Hepatic stellate cell (primary cell): ENCODE measurements at places on chromosomes 3 and 15.

DNA sequence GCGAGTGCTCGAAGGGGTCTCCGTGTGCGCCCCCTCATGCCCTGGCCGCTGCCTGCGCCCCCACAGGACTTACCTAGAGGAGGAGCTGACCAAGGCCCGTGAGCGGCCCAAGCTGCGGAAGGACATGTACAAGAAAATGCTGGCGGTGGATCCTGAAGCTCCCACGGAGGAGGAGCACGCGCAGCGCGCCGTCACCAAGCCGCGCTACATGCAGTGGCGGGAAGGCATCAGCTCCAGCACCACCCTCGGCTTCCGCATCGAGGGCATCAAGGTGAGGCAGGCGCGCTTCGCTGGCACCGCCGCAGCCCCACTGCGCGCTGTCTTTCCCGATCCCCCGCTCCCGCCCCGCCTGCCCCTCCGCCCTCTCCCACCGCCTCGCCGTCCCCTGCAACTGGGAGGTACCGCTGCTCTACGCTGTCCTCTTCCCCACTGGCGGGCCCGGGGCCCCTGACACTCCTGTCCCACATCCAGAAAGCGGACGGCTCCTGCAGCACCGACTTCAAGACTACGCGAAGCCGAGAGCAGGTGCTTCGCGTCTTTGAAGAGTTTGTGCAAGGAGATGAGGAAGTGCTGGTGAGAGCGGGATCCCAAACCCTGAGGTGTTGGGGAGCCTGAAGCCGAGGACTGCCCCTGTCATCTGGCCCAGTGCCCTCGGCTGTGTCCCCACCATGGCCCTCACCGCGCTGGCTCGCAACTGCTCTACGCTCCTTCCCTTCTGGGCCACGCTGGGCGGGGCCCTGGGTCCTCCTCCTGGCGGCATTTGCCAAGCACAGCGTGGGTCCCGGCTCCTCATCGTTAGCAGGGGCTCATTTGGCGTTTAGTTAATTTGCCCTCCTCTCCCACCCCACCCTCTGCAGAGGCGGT is 8.5 kb downstream of the ITPKA start:
- no peak for DNase-seq

- no peak for DNase-seq
Observed at GRCh38 chr3:38843898-38844297, 27.9 kb upstream of the SCN10A start.

GRCh38 chr3:37852097-37852496 is 9.6 kb upstream of the CTDSPL start:
- no peak for DNase-seq

DNA sequence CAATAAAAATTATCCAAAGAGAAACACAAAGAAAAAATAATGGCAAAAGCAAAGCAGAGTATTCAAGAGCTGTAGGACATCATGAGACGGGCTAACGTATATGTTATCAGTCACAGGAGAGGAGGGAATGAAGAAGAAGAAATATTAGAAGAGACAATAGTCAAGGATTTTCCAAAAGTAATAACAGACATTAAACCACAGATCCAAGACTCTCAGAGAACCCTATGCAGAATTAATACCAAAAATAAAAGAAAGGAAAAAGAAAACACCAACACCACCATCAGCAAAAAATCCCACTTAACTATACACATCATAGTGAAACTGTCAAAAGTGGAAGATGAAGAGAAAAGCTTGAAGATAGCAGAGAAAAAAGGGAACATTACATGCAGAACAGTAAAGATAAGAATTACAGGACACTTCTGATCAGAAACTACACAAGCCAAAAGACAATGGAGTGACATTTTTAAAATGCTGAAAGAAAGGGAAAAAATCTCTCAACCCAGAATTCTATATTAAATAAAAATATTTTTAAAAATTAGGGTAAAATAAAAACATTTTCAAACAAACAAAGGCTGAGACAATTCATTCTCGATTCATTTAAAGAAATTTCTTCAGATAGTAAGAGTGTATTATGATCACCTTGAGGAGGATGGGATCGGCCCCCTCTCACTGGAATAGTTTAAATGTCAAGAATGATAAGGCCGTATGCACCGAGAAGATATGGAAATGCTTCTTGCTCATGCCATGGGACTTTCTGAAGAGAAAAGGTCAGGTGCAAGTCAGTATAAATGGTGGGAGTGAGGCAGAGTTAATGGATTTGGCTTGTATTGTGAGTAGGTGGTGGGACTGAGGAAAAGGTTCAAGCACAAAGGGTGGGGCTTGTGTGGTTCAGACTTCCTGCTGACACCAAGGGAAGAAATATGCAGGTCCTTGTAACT is 28.5 kb downstream of the TM2D3 start:
- no peak for DNase-seq

- DNase-seq = no peak
Observed at GRCh38 chr15:41543521-41543870, 561 bp downstream of the RPAP1 start.

GRCh38 chr3:167978486-167978885 is 117.2 kb downstream of the GOLIM4 start:
- no peak for DNase-seq

DNA sequence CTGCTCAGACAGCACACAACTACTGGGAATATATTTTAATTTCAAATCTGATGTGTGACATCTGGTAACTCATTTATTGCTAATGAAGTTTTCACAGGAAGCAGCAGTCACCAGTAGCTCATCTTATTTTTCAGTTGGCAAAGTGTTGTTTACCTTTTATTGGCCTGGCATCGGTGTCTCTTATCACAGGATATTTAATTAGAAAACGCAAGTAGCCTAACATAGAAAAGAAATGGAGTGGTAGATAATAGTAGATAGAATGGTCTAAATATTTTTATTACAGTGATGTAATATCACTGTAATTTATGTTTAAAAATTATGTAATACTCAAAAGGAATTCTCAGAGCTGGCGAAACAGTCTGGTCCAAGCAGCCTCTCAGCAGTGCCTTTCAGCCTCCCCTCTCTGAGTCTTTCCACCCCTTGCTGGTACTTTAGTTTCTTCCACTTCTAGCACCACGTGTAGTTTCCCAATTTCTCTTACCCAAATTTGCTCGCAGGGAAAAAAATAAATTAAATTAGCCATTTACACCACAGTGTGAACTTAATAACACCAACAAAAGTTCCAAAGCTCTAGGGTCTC is 31.9 kb downstream of the AGTR1 start:
- DNase-seq = no peak

GRCh38 chr3:153379516-153379915 is 217.5 kb downstream of the RAP2B start:
- peak; percentile 10 for DNase-seq

DNA sequence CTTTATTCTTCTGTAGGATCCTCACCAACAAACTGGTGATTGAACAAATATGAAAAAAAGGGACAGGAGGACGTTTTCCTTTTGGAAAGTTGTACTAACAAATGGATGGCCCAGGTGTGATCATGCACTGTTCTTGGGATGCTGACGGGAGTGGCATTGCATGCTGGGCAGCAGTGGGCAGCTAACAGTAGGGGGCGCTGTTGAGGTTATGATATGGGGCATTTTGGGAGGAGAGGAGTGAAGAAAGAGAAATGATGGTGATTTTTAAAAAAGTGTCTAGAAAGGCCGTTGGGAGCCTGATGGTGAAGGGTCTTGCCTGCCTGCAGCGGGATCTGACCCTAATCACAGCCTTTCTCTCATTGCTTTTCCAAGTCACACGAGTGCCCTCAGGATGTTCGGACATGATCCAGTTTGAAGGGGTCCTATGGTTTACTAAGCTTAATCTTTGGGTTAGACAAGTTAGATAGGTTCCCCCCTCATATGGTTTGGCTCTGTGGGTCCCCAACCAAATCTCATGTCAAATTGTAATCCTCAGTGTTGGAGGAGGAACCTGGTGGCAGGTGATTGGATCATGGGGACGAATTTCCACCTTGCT is 46.2 kb upstream of the PRTG start:
- no peak for DNase-seq

DNA sequence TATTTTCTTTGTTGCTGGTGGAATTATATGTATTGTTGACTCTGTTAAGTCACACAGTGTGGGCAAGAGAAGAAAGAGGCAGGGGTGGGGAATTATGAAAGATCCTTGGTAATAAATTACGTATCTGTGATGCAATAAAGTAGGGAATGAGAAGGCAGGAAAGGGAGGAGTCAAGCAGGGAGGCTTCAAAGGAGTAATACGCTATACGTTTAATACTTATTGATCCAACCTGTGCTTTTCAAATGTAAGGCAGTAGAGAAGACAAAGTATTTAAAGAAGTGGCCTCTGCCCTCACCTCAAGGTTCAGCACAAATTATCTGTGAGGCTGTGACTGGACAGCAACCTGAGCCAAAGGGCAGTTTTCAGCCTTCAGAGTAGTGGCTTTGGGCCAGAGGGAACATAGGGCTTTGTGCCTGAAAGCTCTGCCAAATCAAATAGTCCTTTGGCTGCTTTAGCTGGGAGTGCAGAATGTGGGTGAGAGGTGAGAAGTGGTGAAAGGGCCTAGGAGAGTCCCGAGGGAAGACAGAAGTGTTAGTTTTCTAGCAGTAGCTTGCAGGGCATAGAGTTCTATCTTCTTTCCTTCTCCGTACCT is 1.2 kb upstream of the PLIN1 start:
- no peak for DNase-seq

- DNase-seq = no peak
Observed at GRCh38 chr3:194283221-194284006, 67.7 kb downstream of the CPN2 start.

GRCh38 chr15:57217778-57218598 is 158.3 kb upstream of the CGNL1 start:
- DNase-seq = no peak

GRCh38 chr3:31748933-31749295 is 216.2 kb downstream of the STT3B start:
- DNase-seq = no peak

- DNase-seq = no peak
Observed at GRCh38 chr3:134092208-134092701, 62.5 kb upstream of the SLCO2A1 start.

- DNase-seq = no peak
Observed at GRCh38 chr15:38883987-38884386, 319.4 kb upstream of the RASGRP1 start.
